Activated naive CD8-positive, alpha-beta T cell treated with anti-CD3 and anti-CD28 coated beads for 36 hours (primary cell): ENCODE measurements at places on chromosomes 5 and 9.

DNA sequence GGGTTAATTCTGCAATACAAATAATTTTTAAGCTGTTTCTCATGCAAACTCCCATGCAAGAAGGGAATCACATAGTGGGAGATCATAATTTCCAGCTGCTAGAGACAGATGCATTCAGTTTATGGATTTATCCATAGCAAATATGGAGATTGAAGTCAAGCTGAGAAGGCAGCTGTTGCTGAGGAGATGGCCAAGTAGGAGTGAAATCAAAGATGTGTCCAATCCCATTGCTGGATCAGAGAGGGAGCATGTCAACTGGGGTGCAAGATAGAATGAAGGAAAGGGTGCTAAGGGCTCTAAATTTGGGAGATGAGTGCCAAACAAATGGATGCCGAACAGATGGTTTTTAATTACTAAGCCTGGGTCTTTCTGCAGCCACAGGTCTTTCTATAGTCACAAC, 504.5 kb downstream of the NFIB start:
- DNase-seq = no peak

GRCh38 chr5:10673407-10673806, 87.6 kb downstream of the DAP start:
- no peak for DNase-seq

DNA sequence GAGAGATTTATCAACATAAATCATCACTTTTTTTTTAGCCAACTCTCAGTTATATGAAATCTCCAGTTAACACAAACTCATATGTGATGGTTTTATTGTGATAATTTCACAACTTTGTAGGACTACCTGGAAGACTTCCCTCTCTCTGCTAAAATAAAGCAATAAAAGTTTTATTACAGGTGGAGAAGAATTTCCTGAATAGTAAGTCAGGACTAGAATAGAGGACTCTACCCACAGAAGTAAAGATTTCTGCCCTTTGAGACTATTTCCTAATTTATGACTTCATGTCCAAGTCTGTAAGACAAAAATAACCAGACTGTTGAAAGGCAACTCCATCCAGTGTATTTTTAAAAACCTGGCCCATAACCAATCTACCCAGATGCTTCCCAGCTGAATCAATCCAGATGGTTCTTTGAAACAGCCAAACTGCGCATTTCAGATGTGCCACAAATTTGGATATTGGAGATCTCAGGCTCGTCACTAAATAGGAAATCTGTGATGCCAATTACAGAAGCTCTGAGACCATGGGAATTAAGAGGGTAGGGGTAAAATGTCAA, 234.0 kb upstream of the NMUR2 start:
- no peak for DNase-seq

- peak; percentile 78 for DNase-seq
These were observed 4.3 kb downstream of the LCP2 start for GRCh38 chr5:170293273-170293672.

- no peak for DNase-seq
These were observed 895.5 kb upstream of the DMAC1 start for GRCh38 chr9:8694983-8695588.

GRCh38 chr5:63125862-63126261, 547.2 kb downstream of the LRRC70 start:
- DNase-seq = peak; percentile 2

- no peak for DNase-seq
These were observed 1.8 kb downstream of the LPCAT1 start for GRCh38 chr5:1521671-1522600.

- DNase-seq = no peak
These were observed 48.2 kb downstream of the OTP start for GRCh38 chr5:77590347-77590746.

GRCh38 chr9:36818965-36819870, 214.8 kb downstream of the PAX5 start:
- no peak for DNase-seq

- peak; percentile 73 for DNase-seq
These were observed 4.8 kb upstream of the SARDH start for GRCh38 chr9:133742849-133743444.

GRCh38 chr5:38373743-38374142, 115.4 kb downstream of the EGFLAM start:
- DNase-seq = no peak

DNA sequence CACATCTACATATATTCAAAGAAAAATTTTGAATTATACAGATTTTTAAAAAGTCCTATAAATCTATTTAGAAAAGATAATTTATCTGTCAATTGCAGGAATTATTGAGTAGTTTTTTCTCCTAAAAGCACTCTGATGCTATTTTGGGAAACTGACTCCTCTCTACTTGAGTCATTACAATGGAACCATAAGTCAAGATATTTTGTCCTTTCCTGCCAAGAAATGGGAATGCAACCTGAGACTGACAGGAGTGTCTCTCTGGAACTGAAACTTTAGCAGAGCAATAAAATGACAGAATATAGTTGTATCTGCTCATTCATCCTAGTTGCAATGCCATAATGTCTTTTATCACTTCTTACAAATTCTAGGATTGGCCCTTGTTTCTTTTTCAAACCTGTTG, 48.6 kb downstream of the CARTPT start:
- no peak for DNase-seq

DNA sequence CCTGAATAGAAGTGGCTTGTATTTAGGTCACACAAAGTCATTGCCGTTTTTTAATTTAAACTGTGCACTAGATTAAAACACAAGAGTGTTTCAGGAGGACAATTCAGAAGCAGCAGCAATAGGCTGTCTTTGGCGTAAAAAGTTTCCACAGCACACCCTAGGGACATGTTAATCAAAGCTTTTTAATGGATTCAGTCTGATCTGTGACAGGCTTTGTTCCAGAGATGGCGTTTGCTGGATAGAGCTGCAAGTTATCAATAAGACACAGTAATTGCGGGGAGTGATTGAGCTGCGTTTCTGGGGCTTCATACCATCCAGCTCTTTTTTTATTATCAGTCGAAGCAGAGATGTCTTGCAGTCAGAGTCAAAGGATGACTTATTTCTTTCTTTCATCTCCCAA, 300.3 kb downstream of the ZNF608 start:
- DNase-seq = no peak

DNA sequence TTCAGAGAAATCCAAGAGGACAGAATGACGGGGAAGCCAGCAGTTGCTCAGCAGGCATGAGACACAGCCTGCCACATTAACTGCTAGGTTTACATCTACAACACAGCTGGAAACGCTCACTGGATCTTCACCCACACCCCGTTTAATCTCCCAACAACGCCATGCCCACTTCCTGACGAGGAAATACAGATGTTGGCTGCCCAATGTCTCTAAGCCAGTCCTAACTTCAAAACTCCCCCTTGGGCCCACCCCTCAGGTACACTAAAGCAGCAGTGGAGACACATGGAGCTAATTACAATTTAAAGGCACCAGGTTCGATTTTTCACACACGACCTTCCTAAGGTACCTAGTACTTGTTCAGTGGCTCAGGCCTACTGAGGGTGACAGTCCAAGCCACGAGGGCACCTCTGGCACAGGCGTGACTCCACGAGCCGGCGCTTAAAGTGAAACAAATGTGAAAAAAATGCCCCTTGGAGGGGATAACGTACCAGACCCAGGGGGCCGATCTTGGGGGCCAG, 904 bp downstream of the RPL12 start:
- no peak for DNase-seq

GRCh38 chr9:137988701-137989100, 111.1 kb downstream of the CACNA1B start:
- no peak for DNase-seq

- DNase-seq = no peak
These were observed 48.8 kb downstream of the BARX1 start for GRCh38 chr9:93906195-93906880.

GRCh38 chr5:35518104-35518503, 99.6 kb upstream of the SPEF2 start:
- DNase-seq = no peak

DNA sequence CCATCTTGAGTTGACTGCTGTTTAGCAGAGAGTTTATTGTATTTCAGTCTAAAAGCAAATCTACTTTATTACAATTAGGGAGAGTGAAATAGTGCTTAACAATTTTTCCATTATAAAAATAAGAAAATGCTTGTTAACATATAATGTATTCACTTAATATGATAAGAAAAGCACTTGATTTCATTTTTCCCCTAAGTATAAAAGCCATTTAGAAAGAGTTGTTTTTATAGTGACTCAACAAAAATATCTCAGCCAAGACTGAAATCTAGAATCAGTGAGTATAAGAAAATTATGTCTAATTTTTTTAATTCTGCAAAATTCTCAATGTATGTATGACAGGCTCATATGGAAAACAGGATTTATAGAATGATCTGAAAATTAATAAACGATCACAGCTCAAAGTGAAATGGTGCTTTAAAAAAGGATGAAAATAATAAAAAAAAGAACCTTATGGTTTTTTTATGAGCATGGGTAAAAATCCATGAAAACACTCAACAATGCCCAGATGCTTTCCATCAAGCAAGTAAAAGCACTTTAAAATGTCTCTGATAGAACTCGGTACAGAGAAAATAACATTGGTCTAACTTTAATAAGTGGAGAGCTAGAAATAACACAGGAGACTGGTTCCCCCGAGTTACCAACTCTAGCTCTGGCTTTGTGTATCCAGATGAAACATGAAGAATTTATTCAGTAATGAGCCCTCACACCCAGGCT, 1057.8 kb upstream of the WWC1 start:
- DNase-seq = no peak

- DNase-seq = no peak
These were observed 48.7 kb upstream of the TUSC1 start for GRCh38 chr9:25726871-25727410.

DNA sequence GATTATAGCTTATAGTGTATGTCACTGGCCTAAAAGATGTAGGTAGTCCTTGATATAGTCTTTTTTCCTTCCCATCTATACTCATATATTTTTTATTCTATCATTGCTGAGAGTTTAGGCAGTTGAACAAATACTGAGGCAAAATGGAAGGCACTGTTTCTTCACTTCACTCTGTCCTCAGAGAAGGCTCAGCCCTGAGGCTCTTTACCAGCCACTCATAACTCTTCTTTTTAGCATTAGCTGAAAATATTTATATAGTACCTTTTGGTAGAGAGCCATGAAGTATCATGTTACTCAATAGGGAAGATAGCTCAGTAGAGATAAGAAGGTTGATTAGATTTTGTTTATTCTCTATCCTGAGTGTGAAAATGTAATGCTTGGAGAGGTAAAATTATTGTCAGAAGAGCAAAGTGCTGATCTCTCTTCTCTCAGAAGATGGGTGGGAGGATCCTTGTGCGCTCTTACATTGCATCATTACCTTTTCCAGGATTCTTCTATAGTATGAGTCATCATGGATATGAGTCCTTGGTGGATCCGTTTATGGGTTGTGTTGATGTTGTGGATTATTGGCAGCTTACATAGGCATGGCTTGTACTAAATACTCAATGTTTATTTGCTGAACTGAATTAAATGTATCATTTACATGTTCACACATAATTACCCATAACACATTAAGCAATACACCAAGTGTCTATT, 88.1 kb downstream of the ANXA1 start:
- no peak for DNase-seq

- DNase-seq = no peak
These were observed 12.7 kb downstream of the DUSP1 start for GRCh38 chr5:172758077-172758833.

- DNase-seq = no peak
These were observed 254.3 kb upstream of the NFIL3 start for GRCh38 chr9:91677822-91678436.

GRCh38 chr5:140833993-140834392, at the start of gene PCDHA7:
Gene PCDHA7 (plus strand): TSS chr5:140834269. CDS start chr5:140834384, 115 bp downstream.
- DNase-seq = no peak

GRCh38 chr9:36855448-36856315, 178.4 kb downstream of the PAX5 start:
- DNase-seq = peak; percentile 38

- no peak for DNase-seq
These were observed 283.9 kb downstream of the GADD45G start for GRCh38 chr9:89888677-89889076.

GRCh38 chr9:87812375-87813118, 70.1 kb upstream of the SPATA31E1 start:
- peak; percentile 16 for DNase-seq

DNA sequence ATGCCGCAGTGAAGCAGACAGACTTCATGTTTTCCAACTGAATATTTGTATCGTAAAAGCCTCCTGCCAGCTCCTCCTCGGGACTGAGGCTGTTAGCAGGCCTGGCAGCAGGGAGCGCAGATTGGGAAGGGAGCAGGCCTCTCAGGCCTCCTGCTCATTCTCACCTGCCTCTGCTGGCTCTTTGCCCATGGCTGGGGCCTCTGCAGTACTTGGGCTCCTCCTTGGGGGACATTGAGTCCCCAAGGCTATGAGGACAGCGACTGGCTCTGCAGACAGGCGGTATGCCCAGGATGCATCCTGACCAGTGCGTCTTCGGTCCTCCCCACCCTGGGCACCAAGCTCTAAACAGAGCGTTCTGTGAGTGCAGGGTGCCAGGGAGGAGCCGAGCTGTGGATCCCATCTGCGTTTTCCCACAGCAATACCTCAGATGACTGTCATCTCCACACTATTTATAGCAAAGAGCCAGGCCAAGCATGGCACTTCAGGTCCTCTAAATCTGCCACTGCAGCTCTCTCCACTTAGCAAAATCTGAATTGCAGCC, 38.7 kb downstream of the TSTD2 start:
- no peak for DNase-seq

GRCh38 chr5:67381236-67381880, 184.8 kb upstream of the CD180 start:
- DNase-seq = no peak

- DNase-seq = no peak
These were observed 426.3 kb upstream of the TLE4 start for GRCh38 chr9:79145442-79145841.

DNA sequence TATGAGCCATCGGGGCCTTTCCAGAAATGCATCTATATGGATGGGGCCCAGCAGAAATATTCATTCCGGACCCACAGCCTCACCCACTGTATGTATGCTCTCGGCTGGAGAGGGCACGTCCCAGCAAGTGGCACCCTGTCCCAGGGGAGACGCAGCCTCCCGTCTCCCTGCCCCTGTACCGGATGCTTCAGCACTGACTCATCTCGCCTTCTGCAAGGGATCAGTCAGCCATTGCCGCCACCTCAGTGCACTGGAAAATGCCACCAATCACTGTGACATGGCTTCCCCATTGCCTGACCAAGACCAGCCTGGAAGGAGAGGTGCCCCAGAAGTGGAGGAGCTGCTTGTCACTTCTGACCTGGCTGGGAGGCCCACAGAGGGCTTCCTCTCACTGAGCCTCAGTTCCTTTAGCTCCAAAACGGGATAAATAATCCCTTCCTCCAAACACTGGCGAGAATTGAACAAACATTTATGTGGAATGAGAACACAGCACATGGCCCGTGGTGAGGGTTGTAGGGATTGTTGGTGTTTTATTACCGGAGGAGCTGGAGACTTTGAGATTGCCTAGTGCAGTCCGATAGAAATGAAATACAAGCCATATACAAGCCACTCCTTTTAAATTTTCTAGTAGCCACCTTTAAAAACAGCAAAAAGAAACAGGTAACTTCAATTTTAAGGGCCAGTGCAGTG, 43.9 kb upstream of the ORM1 start:
- DNase-seq = no peak

GRCh38 chr5:180594311-180595045, 3.2 kb upstream of the SCGB3A1 start:
- DNase-seq = peak; percentile 39
